Forelimb muscle (tissue), 1 donor: ENCODE measurements at places on chromosomes 1 and 21. TPM values are rescaled to one million over a fixed set of nuclear protein-coding genes. Genes with fewer than 3 reads are reported as not detected.

DNA sequence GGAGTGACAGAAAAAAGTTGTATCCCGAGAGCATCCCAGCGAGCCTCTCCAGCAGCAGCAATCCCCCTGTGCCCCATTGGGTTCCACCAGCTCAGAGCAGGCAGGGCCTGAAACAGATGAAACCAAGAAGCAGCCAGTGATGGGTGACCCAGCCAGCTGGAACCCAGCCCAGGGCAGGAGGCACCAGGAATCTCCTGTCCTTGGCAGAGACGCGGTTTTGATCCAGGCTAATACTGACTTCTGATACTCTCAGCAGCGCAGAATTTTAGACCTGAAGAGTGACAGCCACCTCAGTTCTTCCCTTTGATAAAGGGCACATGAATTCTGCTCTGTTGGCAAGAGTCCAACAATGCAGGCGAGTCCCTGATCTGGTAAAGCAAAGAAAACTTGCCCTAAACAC lies 11.4 kb upstream of the OLIG1 start:
- DNase-seq, result no peak

- DNase-seq, result no peak
Measured at GRCh38 chr1:27348861-27349783, 7.3 kb downstream of the SYTL1 start.

- DNase-seq, result no peak
Measured at GRCh38 chr1:191261111-191261510, 783.4 kb upstream of the BRINP3 start.

S100A12 gene
- polyA plus RNA-seq, result 2.7 TPM

GRCh38 chr1:19923137-19923952 lies at the start of gene PLA2G2E:
PLA2G2E (minus strand) TSS chr1:19923617; CDS start chr1:19923559, 58 bp downstream.
- no peak for DNase-seq

DNA sequence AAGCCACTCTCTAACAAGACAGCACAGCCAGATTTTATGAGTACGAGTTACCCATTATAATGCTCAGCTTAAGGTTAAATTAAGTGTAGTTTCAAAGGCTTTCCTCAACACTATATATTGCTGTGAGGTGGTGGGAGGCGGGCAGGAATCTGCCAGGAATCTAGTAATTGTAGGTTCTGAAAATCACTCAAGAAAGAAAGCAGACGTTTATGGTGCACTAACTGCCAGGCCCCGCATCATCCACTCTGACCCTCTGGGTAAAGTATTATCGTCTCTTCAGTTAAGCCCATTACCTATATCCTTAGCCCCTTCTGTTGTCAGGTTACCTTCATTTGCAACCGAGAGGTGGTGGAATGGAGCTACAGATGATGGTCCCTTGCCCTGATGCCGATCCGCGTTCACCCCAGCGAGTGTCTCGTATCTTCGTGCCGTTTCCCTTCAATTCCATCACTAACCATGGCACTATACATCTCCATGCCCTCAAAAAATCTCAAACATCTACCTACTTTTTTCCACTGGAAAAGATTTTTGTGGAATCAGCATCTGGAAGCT lies 12.4 kb downstream of the HMGN1 start:
- no peak for DNase-seq

DNA sequence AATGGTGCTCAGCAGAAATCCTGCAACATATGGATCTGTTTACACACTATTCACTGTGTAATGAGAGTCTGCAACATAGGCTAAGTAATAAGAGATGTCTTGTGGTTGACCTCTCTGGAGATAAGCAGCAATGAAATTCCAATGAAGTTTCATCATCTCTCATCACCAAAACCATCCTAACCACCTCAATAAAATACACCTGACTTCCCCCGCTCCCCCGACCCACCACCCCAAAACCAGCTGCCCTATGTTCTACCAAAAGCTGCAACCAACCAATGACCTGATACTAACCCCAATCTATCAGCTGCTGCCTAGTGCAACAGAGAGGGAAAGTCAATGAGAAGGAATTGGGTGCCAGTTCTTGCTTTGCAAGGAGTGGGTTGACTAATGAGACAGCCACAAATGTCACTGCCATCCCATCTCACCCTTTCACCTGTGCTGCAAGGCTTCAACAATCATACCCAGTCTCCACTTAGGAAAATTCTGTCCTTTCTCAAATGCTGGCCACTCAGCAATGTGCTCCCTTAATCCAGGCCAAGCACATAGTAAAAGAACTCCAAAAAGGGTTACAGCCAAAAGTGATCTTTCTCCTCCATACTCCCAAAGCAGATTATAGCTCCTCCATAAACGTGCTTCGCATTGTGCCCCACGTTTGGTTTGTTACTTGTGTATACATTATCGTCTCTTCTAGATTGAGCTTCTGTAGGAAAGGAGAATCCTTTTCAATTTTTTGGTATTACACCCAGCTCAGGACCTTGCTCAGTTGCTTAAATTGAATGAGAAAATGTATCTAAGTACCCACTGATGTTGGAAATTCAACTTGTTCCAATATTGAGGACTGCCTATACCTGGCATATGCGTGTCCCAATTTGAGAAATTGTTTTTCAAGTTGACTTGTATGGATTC lies 29.0 kb downstream of the MRPL39 start:
- no peak for DNase-seq

GRCh38 chr1:37038227-37039093 lies 4.1 kb upstream of the GRIK3 start:
- no peak for DNase-seq

GRCh38 chr1:110450929-110451328 lies at the start of gene PROK1:
PROK1 (plus strand) TSS chr1:110451149; CDS start chr1:110451217, 68 bp downstream.
- DNase-seq, result no peak

DNA sequence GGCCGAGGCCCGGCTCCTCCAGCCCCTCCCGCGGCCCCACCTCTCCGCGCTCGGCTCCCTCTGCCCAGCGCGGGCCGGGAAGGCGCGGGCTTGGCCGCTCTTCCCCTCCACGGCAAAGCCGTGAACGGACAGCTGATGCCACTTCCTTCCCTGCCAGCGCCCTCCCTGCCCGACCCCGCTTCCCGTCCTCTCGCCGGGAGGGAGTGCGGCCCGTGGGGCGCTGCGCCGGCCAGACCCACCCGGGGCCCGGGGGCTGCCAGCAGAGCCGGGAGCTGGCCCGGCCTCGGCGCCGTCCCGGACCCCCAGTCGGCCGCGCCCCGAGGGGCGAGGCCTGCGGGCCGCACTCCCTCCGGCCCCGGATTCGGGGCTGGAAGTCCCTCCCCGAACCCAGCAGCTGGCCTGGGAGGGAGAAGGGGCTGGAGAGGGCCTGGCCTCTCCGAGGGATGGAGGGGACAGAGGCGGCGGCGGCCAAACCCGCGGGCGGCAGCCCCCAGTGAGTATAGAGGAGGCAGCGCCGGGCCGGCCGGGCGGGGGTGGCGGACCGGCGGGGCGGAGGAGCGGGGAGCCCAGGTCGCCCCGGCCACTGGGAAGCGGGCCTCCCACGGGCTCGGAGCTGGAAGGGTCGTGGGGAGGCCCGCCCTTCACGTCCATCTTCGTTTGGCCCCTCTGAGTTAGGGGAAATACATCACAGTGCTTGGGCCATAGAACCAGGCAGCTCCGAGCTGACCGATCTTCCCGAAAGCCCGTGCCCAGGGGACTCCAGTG lies at the start of gene KIAA1614:
KIAA1614 (plus strand) TSS at position 97 of the 765 bp plus-strand sequence; CDS start at position 444, 347 bp downstream.
- DNase-seq, result no peak

CD1E gene
- polyA plus RNA-seq, result 0.35 TPM

ATAD3B gene
- polyA plus RNA-seq, result 12.0 TPM

FAM151A gene
- polyA plus RNA-seq, result 0.34 TPM
